ENCODE measurements at places on chromosomes 4 and X.

DNA sequence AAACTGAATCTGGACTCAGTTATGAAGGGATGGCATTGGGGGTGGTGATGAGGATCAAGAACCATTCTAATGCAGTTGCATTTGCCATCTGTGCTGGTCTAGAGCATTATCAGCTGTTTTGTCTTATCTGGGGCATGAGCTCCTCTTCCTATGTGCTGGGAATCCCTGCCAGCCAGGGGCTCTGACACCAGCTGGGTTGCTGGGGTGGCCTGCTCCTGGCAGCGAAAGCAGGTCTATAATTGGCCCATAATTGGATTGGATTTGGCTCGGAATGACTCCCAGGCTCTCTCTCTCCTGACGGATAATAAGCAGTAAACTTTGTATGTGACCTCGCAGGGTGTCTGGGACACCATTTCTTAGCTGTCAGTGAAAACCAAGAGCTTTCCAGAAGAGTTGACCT is 34.1 kb downstream of the SMPX start:
- no peak for DNase-seq

- DNase-seq: no peak
These were observed 31.4 kb downstream of the VCX2 start for GRCh38 chrX:8139716-8140115.

DNA sequence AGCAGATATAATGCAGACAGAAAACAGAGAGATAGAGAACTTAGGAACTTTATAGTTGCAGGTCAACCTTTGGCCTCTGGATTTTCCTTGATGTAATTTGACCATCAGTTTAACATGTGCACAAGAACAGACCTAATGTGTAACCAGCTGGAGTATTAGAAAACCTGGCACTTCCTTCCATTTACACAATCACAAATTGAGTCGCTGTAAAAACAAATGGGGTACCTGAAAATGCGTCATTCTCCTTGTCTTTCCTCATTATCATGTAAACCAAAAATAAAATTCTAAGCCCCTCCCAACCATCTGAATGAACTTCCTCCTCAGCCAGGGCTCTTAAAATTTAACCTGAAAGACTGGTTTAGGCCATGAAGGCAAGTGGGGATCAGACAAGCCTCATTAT is 358.4 kb upstream of the MAGEB16 start:
- DNase-seq: no peak

DNA sequence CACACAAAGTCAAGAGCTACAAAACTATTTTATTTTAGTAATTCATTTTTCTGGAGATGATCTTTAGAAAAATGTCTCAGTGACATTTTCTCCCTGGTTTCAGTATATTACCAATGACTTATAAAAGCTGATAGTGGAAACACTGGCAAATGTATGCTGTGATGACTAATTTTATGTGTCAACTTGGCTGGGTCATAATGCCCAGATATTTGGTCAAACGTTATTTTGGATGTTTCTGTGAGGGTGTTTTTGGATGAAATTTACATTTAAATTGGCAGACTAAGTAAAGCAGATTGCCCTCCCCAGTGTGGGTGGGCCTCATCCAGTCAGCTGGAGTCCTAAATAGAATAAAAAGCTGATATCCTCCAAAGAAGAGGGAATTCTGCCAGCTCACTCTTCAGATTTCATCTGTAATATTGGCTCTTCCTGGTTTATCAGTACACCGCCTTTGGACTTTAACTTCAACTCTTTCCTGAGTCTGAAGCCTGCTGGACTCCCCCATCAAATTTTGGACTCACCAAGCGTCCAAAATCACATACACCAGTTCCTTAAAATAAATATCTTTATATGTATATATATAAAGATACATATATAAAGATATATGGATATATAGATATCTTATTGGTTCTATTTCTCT is 31.2 kb upstream of the RAB40A start:
- no peak for DNase-seq

- no peak for DNase-seq
These were observed 62.5 kb upstream of the ENPP6 start for GRCh38 chr4:184280137-184280536.

DNA sequence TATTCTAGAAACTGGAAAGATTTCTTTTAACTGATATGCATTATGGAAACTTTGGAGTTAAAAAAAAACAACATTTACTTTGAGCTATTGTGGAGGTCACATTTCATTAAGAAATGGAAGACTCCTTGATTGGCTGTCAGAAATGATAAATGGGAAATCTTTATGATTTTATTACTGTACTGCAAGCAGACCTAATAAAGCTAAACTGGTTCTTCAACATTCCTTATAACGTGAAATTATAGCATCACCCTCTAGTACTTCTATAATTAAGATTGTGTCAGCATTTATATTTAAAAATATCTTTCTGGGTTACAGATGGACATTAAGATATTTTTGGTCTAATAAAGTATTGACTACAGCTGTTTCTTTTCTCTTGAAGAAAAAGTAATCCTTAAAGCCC is 213.8 kb upstream of the PACRGL start:
- no peak for DNase-seq
